ENCODE measurements at places on chromosomes 5 and 9.

DNA sequence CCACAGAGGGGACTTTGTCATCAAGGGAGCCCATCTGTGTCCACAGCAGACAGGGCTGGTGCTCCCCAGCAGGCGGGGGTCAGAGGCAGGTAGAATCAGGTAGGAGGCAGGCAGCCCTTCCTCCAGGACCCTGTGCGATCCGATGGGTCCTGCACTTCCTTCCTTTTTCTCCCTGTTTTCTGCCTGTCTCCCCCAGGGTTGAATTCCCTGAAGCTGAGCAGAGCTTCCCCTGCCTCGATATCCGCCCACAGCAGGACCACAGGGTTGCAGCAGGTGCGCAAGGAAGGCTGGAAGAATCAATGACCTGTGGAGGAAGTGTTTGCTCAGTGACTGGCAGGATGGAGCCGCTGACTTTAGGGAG is 69.2 kb downstream of the MRPL36 start:
- DNase-seq = peak; percentile 1

DNA sequence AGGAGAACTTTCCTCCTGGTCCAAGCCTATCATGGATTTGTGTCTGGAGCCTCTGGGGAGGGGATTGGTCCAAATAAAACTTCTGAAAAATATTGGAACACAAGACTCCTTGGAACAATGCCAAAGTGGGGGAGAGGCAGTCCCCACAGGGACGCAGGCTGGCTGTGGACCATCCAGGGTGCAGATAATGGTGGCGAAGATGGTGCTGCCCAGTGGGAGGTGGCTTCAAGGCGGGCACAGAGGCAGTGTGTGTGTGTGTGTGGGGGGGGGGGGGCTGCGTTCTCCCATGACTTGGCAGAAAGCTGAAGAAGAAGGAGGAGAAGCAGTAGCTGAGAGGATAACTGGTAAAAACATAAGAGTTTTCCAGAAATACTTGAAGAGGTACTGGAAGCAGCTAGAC is 186.4 kb downstream of the MELK start:
- no peak for DNase-seq

- DNase-seq = no peak
These were observed 399.6 kb upstream of the TUSC1 start for GRCh38 chr9:26077860-26078259.

- DNase-seq = no peak
These were observed 72.1 kb upstream of the ATP10B start for GRCh38 chr5:160923936-160924710.

DNA sequence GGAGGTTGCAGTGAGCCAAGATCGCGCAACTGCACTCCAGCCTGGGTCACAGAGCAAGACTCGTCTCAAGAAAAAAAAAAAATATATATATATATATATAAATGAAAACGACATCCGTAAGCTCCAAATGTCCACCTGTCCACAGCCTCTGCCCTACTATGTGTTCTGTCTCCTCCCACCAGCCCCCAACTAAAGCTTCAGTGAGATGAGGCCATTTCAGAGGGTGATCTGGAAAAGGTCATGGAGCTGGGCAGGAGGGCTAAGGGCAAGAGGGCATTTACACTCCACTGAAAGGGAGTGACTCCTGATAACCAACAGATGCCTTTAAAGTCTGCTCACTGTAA is 2.4 kb downstream of the SPRY4 start:
- DNase-seq = no peak

- no peak for DNase-seq
These were observed at the start of gene PROP1 for GRCh38 chr5:177995691-177996595. Gene PROP1, minus strand, starts transcription at chr5:177996242. Its CDS starts 309 bp downstream, at chr5:177995933.

DNA sequence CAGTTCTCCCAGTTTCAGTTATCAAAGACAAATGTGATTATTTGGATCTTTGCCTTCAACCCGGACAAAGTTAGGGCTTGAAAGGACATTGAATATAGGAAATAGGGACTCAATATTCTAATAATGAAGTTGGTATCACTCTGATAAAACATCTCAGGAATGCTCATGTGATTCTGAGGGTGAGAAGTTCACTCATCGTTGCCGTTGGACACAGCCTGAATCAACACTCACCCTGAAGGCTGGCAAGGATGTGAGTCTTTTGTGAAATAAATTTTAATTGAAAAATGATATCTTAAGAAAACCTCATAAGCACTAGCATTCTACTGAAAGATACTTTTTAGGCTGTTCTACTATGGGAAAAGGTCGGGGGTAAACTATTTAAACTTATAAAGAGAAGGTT is 44.8 kb upstream of the C9orf72 start:
- no peak for DNase-seq

GRCh38 chr9:36902080-36902716 is 131.9 kb downstream of the PAX5 start:
- no peak for DNase-seq

GRCh38 chr5:103177543-103177942 is 57.4 kb downstream of the PPIP5K2 start:
- DNase-seq = no peak

DNA sequence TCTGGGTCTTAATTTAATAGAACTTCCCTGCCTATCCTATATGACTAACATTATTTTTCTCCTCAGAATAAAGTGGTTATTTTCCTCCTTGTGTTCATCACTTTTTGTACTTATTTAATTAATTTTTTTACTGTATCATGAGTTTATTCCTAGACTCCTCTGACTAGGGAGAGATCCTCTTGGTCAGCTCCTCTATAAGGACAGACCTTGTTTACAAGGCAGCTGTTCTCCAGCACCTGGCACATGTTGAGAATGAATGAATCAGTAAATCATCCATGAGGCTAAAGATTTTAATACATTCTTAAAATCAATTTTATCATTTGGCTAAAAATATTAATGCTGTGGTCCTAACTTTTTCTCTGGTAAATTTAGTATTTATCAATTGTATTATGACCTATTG is 139.8 kb downstream of the NUDT12 start:
- no peak for DNase-seq

DNA sequence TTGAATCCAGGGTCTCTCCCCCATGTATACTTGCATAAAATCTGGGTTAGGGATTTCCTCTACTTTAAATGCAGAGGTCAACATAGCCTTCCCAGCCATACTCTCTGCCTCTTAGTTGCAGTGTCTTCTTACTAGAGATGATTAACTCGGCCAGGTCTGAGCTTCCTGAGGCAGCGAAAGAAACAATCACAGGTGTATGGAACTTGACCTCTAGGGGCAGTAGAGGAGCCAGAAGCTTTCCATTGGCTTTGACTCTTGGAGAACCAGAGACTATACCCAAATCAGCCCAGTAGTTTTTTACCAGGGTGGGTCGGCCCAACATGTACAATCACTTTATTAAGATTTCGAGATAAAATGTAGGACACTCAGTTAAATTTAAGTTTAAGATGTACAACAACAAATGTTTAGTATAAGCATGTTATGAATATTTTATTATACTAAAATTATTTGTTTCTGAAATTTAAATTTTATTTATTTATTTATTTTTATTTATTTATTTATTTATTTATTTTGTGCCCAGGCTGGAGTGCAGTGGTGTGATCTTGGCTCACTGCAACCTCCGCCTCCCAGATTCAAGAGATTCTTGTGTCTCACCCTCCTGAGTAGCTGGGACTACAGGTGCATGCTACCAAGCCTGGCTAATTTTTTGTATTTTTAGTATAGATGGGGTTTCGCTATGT is 48.0 kb upstream of the DMRT3 start:
- peak; percentile 19 for DNase-seq

GRCh38 chr9:126326228-126327005 is at the start of gene MVB12B:
Gene MVB12B, plus strand, starts transcription at chr9:126326829. Its CDS starts 101 bp downstream, at chr9:126326930.
- peak; percentile 67 for DNase-seq

- DNase-seq = no peak
These were observed 2269.7 kb downstream of the MAT2B start for GRCh38 chr5:165775111-165775510.

GRCh38 chr9:88998503-88998902 is 7.2 kb downstream of the S1PR3 start:
- no peak for DNase-seq

DNA sequence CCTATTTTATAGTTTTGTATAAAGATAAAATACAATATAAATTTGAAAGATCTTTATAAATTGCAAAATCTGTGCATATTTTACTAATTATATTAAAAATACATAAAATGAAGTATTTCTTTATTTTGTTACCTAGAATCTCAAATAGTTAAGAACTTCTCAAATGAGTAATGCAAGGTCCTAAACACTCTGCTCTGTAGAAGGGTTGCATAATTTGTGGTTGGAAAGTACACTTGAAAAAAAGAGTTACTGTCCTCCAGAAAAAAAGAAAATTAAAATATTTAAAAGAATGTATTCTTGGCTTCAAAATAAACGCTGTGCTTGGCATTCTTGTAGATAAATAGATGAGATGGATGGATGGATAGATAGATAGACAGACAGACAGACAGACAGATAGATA is 428.8 kb upstream of the CDH6 start:
- DNase-seq = no peak

- DNase-seq = no peak
These were observed 36.9 kb downstream of the RANBP6 start for GRCh38 chr9:5978523-5978922.

DNA sequence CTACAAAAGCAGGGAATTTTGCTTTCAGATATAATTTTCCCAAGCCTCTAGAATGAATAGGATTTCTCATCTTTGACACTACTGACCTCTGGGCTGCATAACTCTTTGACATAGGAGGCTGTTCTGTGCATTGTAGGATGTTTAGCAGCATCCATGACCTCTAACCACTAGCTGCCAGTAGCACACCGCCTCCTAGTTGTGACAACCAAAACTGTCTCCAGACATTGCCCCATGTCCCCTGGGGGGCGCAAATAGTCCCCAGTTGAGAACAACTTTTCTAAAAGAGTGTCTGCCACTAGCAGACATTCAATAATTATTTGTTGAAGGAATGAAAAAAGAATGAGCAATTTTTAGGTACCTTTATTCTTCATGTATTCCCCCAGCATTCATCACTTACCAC is 51.8 kb downstream of the POU4F3 start:
- DNase-seq = no peak

GRCh38 chr9:100281066-100281465 is 71.7 kb downstream of the TEX10 start:
- no peak for DNase-seq

GRCh38 chr5:144086295-144086694 is 84.2 kb downstream of the YIPF5 start:
- no peak for DNase-seq

- no peak for DNase-seq
These were observed 31.3 kb downstream of the NDUFA8 start for GRCh38 chr9:122128007-122128968.

DNA sequence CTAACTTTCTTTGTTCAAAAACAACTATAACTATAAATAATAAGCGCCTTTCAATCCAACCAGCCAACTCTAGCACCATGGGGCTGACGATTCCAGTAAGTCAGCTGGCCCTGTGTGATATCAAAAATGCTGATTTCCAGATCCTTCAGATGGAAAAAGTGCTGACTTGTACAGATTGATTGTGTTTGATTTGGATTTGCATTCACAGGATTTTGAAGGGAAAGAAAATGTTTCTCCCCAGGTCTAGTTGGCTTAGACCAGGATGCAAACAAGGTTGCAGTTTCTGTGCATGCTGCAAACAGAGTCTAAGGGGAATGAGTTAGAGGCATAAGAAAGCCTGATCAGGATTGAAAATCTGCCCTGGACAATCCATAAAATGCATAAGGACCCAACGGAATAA is 68.9 kb downstream of the SLC1A3 start:
- DNase-seq = no peak

DNA sequence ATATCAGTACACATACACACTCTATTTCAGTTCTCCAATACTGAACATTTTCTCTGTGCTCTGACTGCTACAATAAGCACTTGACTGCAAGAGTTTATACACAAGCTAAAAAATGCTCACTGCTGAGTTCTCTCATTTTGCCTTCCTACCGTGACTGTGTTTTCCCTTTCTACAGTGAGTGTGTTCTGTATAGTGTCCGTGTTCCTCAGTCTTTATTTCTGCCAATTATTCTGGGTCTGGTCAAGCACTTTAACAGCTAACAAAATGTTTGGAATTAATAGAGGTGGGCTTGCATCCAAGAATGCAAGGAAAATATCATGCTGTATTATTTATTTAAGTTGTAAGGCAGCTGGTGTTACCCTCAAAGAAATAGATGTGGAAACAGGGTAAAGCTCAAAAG is 217.0 kb upstream of the NREP start:
- no peak for DNase-seq

GRCh38 chr5:132054031-132054696 is 6.3 kb upstream of the IL3 start:
- DNase-seq = no peak

DNA sequence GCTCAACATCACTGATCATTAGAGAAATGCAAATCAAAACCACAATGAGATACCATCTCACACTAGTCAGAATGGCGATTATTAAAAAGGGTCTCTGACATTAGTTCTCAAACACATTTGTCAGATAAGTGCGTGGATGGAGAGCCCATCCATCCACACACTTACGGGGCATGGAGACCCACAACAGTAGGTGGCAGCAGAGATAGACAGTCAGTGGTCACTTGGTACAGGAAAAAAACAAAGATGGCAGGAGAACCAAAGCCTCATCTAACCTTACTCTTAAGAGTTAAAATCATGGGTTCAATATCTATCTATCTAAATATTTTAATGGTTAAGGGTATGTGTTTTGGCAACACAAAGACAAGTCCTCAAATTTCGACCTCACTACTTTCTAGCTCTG is 1378.7 kb upstream of the C9orf72 start:
- no peak for DNase-seq

GRCh38 chr9:110078604-110079003 is 129.4 kb downstream of the C9orf152 start:
- DNase-seq = no peak

- DNase-seq = no peak
These were observed 202.4 kb downstream of the TTLL11 start for GRCh38 chr9:121890746-121891145.

DNA sequence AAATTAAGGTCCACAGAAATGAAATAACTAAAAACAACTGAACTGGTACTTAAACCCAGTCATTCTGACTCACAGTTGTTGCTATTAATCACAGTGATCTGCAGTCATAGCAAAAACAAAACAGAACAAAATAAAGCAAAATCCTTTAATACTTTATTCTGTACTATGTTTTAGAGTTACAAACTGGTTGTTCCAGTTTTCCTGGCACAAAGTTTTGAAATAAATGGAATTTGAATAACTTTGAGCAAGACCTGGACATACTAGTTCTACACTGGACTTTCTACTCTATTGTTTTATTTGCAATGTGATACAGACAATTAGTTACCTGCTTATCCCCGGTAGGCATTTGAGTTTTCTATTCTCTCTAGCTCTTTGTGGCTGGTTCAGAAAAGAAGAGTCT is 147.9 kb downstream of the DMRT2 start:
- DNase-seq = no peak

DNA sequence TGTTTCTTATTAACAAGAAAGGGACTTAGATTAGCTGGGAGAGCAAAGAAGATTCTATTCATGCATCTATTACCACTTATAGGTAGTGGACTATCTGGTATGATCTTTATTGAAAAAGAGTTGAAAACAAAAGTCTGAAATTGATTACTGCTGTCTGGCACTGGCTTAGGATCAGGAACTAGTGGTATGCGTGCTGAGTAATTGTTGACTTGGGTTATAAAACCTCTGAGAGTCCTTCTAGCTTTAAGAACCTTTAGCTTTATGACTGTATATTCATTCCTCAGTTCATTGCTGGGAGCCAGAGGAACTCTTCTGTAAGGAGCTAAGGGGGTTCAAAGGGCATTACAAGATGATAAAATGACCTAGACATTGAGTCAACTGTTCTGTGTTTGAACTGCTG is 7.6 kb downstream of the SLC1A1 start:
- no peak for DNase-seq
